Esophagus muscularis mucosa (tissue), 4 donors: ENCODE measurements at places on chromosomes 16 and 17. TPM values are rescaled to one million over a fixed set of nuclear protein-coding genes. Genes with fewer than 3 reads are reported as not detected.

GRCh38 chr16:89467382-89467781 is 23.0 kb downstream of the ANKRD11 start:
- H3K4me3 ChIP-seq = no peak overlapping the region
- H3K4me1 ChIP-seq = peaks cover 30% of the 10 kb centered on the region
- DNase-seq = no peak

PRSS21 gene
- not detected for total RNA-seq

GRCh38 chr17:75250009-75250471 is 11.4 kb downstream of the GGA3 start:
- H3K4me1 ChIP-seq = peaks cover 19% of the 10 kb centered on the region
- H3K27me3 ChIP-seq = no peaks in the 10 kb centered on the region
- no peak for DNase-seq
- peak overlapping the region; percentile 11 for H3K4me3 ChIP-seq
- H3K36me3 ChIP-seq = peaks cover 23% of the 10 kb centered on the region
- peak overlapping the region; percentile 48 for H3K27ac ChIP-seq

GRCh38 chr17:4204710-4205173 is 59.0 kb downstream of the ANKFY1 start:
- no peaks in the 10 kb centered on the region for H3K27me3 ChIP-seq
- H3K27ac ChIP-seq = peak overlapping the region; percentile 89
- no peak for DNase-seq

GRCh38 chr17:72710202-72710601 is 382.3 kb downstream of the SLC39A11 start:
- no peak overlapping the region for H3K27ac ChIP-seq
- no peaks in the 10 kb centered on the region for H3K27me3 ChIP-seq
- H3K4me3 ChIP-seq = no peak overlapping the region
- no peaks in the 10 kb centered on the region for H3K36me3 ChIP-seq

DNA sequence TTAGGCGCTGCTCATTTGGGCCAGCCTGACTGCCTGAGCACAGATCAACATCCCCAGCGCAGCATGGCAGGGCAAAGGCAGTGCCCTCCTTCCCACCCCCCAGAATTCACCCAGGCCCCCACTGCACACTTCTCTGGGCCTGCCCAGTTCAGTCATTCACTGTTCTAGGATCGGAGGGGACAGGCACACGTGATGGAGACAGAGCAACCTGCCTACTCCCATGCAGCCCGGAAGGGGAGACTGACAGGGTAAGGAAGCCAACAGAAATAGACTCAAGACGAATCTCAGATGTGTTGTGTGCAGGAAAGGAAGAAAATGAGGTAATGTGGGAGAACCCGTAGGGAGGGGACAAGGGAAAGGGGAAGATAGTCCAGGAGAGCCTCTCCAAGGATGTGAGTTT is 59.2 kb upstream of the LYRM9 start:
- no peak overlapping the region for H3K27ac ChIP-seq
- no peak for DNase-seq
- H3K4me3 ChIP-seq = no peak overlapping the region
- H3K4me1 ChIP-seq = no peaks in the 10 kb centered on the region
- no peaks in the 10 kb centered on the region for H3K27me3 ChIP-seq

GRCh38 chr17:27568216-27568615 is 62.8 kb upstream of the LGALS9 start:
- no peak for DNase-seq
- no peak overlapping the region for H3K4me3 ChIP-seq
- H3K36me3 ChIP-seq = no peaks in the 10 kb centered on the region
- no peaks in the 10 kb centered on the region for H3K27me3 ChIP-seq
- peaks cover 42% of the 10 kb centered on the region for H3K4me1 ChIP-seq
- H3K27ac ChIP-seq = no peak overlapping the region
